Iris pigment epithelial cell (primary cell): ENCODE measurements at places on chromosomes 7 and 10.
A peak's percentile ranks its signal among the peaks of the same experiment; 100 is the strongest.

GRCh38 chr7:149772241-149772955 is 990 bp downstream of the ZNF467 start:
- DNase-seq: no peak

- DNase-seq: no peak
Observed at GRCh38 chr10:59266321-59266720, 89.9 kb downstream of the PHYHIPL start.

DNA sequence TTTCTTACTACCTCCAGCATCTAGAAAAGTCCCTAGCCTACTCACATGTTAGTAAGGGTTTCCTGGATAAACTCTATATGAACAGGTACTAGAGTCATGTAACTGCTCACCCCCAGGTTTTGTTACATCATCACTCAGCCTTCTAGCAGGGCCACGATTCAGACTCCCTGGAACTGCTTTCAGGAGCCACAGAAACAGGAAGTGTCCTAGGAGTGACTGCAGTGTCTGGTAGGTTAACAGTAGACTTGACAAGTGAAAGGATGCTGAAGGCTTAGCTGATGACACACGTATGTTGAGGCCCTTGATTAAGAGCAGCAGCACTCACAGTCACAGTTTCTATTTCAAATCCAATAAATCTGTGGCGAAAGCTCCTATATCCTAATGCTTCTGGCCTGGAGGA is 101.2 kb downstream of the DNMBP start:
- peak; percentile 38 for DNase-seq

DNA sequence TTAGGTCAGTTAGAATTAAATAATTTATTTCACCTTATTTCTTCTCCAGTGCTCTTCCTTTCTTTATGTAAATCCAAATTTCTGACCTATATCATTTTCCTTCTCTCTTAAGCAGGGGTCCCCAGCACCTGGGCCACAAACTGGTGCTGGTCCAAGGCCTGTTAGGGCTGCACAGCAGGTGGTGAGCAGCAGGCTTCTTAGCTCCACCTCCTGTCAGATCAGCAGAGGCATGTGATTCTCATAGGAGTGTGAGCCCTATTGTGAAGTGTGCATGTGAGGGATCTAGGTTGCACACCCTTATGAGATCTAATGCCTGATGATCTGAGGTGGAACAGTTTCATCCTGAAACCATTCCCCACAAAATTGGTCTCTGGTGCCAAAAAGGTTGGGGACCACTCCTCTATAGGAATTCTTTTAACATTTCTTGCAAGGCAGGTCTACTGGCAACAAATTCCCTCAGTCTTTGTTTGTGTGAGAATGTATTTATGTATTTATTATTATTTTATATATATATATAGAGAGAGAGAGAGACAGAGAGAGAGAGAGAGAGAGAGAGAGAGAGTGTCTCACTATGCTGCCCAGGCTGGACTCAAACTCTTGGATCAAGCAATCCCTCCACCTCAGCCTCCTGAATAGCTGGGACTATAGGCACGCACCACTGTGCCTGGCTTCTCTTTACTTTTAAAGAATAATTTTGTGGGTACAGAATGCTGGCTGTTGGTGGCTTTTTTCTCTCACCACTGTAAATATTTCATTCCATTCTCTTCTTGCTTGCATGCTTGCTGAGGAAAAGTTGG is 4.3 kb upstream of the ABCC2 start:
- DNase-seq: peak; percentile 41

DNA sequence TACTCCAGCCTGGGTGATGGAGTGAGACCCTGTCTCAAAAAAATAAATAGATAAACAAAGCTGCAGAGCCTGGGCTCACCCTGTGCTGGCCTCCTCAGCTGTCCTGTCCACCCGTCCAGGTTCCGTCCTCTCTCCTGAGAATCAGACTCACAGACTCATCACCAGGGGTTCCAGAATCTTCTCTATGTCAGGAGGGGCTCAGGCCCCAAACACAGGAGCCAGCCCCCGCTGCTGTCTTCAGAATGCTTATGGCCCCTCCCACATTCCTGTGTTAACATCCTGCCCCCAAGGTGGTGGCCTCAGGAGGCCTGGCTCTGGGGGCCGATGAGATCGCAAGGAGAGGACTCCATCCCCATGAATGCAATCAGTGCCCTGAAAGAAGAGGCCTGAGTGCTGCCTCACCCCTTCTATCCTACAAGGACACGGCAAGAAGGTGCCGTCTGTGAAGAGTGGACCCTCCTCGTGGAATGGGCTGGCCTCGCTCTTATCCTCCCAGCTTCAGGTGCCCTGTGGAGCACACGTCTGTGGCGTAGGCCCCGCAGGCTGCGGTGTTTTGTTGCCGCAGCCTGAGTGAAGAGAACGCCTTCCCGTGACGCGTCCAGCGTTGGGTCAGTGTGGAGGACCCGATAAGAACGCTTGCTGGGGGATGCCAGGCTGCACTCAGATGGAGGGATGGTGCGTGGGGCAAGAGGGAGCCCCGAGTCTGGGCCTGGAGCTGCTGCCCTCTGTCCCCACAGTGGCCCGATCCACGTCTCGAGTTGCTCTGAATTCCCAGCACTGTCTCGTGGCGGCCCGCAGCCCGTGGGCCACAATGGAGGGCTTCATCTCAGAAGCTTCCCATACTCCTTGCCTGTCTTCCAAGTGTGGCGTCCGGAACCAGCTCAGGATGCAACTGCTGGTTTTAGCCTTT is 77.1 kb downstream of the INPP5A start:
- no peak for DNase-seq
